Lung (tissue), 17 donors: ENCODE measurements at places on chromosomes 5 and 9. TPM values are rescaled to one million over a fixed set of nuclear protein-coding genes. Genes with fewer than 3 reads are reported as not detected.

The SLC6A7 gene
- 0.02 TPM for polyA plus RNA-seq

The ZNF300 gene
- polyA plus RNA-seq: 1.8 TPM

The MED27 gene
- 22.3 TPM for polyA plus RNA-seq

The MYOZ3 gene
- 0.39 TPM for polyA plus RNA-seq

The PRR7 gene
- polyA plus RNA-seq: 5.0 TPM

The SOHLH1 gene
- polyA plus RNA-seq: not detected

The TRPM3 gene
- polyA plus RNA-seq: 0.02 TPM

The FAXDC2 gene
- polyA plus RNA-seq: 13.2 TPM

The CCNJL gene
- 10.4 TPM for polyA plus RNA-seq

The ZNF366 gene
- 0.73 TPM for polyA plus RNA-seq

The NR6A1 gene
- 1.5 TPM for polyA plus RNA-seq

The FRRS1L gene
- polyA plus RNA-seq: under 0.01 TPM

The MCTP1 gene
- 5.8 TPM for polyA plus RNA-seq

The PDE6A gene
- 0.03 TPM for polyA plus RNA-seq

The OTULIN gene
- polyA plus RNA-seq: 7.5 TPM

The PHF24 gene
- 0.10 TPM for polyA plus RNA-seq

The SVEP1 gene
- 6.5 TPM for polyA plus RNA-seq

The FAM81B gene
- 23.1 TPM for polyA plus RNA-seq

The MLANA gene
- polyA plus RNA-seq: not detected

The HIGD2A gene
- polyA plus RNA-seq: 190 TPM

The C9orf152 gene
- polyA plus RNA-seq: 10.1 TPM

The DMGDH gene
- 0.55 TPM for polyA plus RNA-seq

The LMX1B gene
- polyA plus RNA-seq: 0.06 TPM

The HCN1 gene
- not detected for polyA plus RNA-seq

The LRRC19 gene
- 0.02 TPM for polyA plus RNA-seq

The EXOC3 gene
- polyA plus RNA-seq: 43.2 TPM

The LRRC26 gene
- polyA plus RNA-seq: 0.12 TPM

The FGF10 gene
- 2.0 TPM for polyA plus RNA-seq

The PIP5K1B gene
- polyA plus RNA-seq: 10.8 TPM

The NMUR2 gene
- 0.49 TPM for polyA plus RNA-seq

The PCDHGA3 gene
- 0.26 TPM for polyA plus RNA-seq
